ENCODE measurements at places on chromosomes 2 and 18.

GRCh38 chr18:24795129-24795528, 334.7 kb downstream of the HRH4 start:
- DNase-seq, result no peak

DNA sequence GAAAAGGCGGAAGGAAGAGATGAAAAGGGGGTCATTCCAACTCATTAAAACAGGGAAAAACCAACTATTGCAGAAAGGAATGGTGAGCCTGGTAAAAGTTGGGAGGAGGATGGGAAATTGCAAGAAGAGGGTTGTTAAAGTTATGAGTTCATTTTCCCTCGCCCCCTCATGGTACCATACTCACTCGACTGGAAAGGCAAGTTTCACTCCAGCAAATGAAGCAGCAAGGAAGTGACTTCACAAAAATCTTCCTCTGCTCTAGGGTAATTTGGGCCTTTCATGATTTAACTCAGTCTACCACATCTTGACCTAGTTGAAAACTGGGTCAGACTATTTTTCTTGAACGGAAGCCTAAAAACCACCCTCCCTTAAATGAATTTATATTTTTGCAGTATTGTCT, 22.8 kb upstream of the DAW1 start:
- DNase-seq, result no peak

DNA sequence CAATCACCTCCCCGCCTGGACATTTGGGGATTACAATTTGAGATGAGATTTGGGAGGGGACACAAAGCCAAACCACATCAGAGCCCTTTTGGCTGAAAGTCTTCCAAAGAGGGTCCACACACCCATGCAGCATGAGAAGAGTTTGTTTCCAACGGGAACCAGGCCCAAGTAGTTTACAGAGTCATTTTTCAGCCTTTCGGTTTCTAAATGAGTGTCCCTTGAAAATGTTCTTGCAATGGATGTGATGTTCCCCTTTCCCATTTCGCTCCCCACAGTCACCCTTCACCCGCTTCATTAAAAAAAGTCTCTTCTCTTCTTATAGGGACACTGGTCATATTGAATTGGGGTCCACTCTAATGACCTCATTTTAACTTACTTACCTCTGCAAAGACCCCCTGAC, 157.4 kb downstream of the ARL4C start:
- no peak for DNase-seq

DNA sequence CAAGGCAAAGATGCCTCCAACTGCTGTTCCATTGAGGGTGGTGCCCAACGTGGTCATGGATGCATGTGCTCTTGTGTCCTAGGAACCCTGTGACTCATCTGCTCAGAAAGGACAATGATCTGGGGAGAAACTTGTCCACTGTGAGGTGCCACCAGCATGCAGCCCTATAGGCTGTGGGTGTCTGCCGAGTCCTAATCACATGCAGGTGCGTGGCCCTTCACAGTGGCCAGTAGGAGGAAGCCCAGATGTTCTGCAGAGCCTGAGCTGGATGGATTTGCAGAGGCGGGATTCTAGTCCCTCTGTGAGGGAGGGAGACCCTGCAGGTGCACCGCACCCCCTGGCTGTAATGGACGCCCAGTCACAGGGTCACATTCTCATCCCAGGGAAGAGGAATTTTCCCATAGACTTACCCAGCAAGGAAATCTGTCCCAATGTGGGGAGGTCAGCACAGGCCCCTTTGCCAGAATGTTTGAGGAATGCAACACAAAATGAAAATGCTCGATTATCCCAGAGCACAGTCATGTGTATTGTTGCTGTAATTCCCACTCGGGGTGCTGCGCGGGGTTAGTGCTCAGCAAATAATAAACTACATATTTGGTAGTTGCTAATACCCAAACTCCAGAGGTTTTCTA, 13.9 kb downstream of the GDF7 start:
- no peak for DNase-seq

DNA sequence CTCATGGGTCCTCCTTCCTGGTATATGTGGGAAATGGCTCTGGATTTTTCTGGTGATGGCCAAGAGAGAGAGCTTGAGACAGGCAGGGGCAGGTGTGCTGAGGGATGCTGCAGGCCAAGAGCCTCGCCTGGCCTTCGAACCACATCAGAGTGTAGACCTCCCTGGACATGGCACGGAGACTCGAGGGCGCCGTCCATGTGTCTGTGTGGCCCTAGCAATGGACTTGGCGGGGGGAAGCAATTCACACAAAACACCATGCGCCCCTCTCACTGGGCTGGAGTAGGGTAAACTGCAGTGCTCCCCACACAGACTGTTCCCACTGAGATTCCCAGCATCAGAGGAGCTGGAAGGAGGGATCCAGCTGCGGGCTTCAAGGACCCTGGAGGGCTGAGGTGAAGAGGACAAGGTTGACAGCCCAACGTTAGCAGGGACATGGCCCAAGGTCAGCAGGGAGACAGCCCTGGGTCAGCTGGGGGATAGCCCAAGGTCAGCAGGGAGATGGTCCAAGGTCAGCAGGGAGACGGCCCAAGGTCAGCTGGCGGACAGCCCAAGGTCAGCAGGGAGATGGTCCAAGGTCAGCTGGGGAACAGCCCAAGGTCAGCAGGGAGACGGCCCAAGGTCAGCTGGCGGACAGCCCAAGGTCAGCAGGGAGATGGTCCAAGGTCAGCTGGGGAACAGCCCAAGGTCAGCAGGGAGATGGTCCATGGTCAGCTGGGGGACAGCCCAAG, 75.4 kb upstream of the HDAC4 start:
- DNase-seq, result no peak

- no peak for DNase-seq
Observed at GRCh38 chr18:28823506-28824182, 646.7 kb upstream of the CDH2 start.

- DNase-seq, result no peak
Observed at GRCh38 chr18:13371689-13372418, 153.3 kb downstream of the LDLRAD4 start.

DNA sequence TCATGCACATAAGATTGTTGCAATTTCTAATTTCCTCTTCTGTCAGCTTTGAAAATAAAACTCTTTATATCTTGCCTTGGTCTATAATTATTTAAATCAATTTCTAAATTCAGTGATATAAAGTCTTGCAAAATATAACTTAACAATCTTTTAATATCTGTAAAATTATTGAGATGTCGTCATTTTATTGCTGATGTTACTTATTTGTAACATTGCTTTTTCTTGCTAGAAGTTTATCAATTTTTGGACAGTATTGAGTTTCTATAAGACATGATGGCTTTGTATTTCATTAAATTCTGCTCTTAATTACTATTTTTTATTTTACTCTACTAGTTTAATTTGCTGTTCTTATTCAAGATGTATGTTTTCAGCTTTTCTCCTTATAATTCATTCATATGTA, 1036.5 kb downstream of the TMEM182 start:
- no peak for DNase-seq

DNA sequence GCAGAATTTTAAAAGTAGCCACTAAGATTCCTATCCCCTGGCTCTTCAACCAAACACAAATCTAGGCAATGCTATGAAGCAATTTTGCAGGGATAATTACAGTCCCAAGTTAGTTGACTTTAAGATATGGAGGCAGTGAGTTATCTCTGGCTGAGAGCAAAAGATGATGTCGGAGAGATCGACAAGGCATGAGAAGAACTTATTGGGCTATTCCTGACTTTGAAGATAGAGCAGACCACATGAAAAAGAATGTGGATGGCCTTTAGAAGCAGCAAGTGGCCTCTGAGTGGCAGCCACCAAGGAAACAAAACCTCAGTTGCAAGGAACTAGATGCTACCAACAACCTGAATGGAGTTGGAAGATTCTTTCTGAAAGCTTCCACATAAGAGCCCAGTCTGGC, 58.2 kb upstream of the PPM1B start:
- DNase-seq, result no peak

GRCh38 chr18:28045880-28046279, 131.1 kb downstream of the CDH2 start:
- DNase-seq, result no peak

- no peak for DNase-seq
Observed at GRCh38 chr2:107569496-107569895, 257.2 kb upstream of the RGPD4 start.

- DNase-seq, result no peak
Observed at GRCh38 chr18:24346254-24346653, 51.4 kb downstream of the OSBPL1A start.

GRCh38 chr2:47656715-47657600, 126.0 kb upstream of the MSH6 start:
- DNase-seq, result no peak

- DNase-seq, result no peak
Observed at GRCh38 chr2:136375017-136375901, 257.3 kb upstream of the CXCR4 start.

DNA sequence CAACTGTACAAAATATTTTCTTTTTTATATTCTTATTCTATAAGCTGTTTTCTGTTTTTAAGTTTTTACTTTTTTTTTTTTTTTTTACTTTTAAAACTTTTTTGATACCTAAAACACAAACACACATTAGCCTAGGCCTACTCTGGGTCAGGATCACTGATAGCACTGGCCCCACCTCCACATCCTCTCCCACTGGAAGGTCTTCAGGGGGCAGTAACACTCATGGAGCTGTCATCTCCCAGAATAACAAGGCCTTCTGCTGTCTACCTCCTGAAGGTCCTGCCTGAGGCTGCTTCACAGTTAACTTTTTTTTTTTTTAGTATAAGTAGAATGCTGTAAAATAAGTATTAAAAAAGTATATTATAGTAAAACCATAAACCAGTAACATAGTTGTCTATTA, 415.1 kb downstream of the PTPRM start:
- DNase-seq, result no peak

GRCh38 chr2:166449439-166449838, 44.6 kb downstream of the SCN7A start:
- DNase-seq, result no peak

DNA sequence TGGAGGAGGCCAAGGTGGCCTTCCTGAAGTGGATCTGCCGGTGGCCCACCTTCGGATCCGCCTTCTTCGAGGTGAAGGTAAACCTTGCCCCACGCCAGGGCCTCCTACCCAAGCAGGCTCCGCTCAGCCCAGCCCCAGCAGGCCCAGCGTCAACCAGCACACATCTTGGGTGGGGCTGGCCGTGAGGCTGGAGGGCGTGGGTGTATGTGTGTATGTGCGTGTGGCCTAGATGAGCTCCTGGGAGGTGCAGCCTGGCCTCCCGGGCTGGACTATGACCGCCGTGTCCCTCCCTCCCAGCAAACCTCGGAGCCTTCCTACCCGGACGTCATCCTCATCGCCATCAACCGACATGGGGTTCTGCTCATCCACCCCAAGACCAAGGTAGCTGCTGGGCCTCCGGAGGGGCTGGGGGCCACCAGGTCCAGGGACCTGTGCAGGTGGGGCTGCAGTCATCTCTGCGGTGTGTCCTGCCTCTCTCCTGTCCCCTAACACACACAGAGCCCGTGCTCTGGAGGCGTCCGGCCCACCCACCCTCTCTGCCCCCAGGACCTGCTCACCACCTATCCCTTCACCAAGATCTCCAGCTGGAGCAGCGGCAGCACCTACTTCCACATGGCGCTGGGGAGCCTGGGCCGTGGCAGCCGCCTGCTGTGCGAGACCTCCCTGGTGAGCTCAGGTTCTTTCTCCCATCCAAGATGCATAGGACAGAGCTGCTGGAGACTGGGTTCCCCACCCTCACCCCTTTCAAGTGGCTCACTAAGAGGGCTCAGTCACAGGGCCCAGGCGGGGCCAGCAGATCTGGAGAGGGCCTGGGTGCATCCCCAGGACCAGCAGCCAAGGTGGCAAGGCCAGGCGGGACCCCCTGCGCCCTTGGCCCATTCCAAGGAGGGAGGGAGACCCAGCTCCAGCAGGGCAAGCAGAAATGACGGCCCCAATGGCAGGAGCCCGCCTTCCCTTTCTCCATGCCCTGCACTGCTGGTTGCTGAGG, 9.4 kb upstream of the GPR17 start:
- no peak for DNase-seq

DNA sequence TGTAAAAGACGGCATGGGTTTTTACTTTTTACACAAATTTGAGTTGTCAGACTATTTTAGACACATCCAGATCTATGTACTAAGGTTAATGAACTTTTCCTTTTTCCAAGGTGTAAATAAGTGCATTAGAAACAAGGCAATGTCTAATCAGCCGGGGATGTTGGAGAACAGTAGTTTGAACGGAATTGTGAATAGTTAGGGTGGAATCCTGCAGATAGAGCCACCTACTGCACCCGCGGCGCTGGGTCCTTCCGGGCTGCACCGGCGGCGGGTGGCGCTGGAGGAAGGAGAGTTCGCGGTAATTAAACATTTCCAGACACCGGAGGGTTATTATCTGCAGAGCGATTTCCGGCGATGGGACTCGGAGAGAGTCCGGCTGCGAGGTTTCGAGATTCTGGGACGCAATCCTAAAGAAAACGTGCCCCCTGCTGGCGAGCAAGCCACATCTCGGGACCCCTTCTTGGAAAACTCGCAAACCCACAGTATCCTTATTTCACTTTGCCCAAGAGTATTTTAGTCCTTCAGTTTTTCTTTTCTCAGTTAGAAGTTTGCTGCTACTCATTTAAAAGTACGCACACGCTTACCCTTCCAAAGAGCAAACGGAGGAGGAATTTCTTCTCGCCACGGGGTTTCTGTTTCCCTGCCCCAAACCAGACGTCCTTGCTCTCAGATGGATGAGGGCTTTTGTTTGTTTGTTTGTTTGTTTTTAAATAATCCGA, 4.5 kb upstream of the OSR1 start:
- no peak for DNase-seq

- no peak for DNase-seq
Observed at GRCh38 chr2:182043861-182044260, 58.2 kb downstream of the PPP1R1C start.

GRCh38 chr2:71861186-71862160, 286.2 kb downstream of the CYP26B1 start:
- DNase-seq, result no peak

- no peak for DNase-seq
Observed at GRCh38 chr2:86764661-86765309, 25.9 kb downstream of the CD8A start.

DNA sequence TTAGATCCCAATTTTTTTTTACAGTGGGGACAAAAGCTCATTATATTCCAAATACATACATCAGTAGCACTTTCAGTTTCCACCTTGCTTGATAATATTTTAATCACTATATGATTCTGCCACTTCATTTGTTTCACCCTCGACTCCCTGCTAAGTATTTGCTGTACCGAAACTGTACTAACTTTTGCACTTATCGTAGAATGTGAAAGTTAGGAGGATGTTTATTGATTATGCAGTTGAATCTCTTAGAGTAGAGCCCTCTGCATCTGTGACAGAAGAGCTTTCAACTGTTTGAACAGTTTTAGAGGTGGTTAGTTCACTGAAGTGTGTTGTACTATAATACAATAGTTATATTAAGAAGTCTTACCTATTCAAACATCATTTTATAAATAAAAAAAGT, 20.8 kb downstream of the NCOA1 start:
- no peak for DNase-seq

GRCh38 chr2:159989249-159989648, 73.2 kb downstream of the PLA2R1 start:
- DNase-seq, result no peak

- no peak for DNase-seq
Observed at GRCh38 chr2:42284019-42284418, 77.0 kb downstream of the COX7A2L start.

GRCh38 chr2:207629553-207629952, 4.4 kb upstream of the METTL21A start:
- no peak for DNase-seq

GRCh38 chr2:11466307-11467128, 557 bp upstream of the E2F6 start:
- DNase-seq, result no peak

- no peak for DNase-seq
Observed at GRCh38 chr2:162252153-162252552, 8.9 kb upstream of the FAP start.

All from omental fat pad (tissue), 4 donors.